Cortex of kidney (tissue), 1 donor: ENCODE measurements at places on chromosomes 5 and 9.

GRCh38 chr9:133258061-133259015, 16.7 kb downstream of the ABO start:
- DNase-seq, result no peak

- DNase-seq, result no peak
Measured at GRCh38 chr9:134811673-134812342, 68.8 kb upstream of the FCN2 start.

DNA sequence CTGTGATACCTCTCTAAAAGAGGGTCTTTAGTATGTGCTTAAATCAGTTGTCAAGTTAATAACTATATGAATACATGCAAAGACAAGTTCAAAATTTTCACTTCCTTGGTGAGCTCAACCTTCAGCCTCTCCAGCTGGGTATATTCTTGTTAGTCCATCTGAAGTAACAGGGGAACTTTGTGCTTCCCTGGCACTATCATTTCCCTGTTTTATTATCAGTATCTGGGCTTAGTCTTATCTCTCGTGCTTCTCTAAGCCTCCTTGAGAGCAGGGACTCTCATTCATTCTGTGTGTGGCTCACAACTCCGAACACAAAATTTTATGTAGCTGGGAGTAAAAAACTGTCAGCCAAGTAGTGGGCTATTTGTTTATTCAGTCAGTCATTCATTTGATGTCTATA, 175.9 kb upstream of the MAP3K1 start:
- DNase-seq, result no peak

DNA sequence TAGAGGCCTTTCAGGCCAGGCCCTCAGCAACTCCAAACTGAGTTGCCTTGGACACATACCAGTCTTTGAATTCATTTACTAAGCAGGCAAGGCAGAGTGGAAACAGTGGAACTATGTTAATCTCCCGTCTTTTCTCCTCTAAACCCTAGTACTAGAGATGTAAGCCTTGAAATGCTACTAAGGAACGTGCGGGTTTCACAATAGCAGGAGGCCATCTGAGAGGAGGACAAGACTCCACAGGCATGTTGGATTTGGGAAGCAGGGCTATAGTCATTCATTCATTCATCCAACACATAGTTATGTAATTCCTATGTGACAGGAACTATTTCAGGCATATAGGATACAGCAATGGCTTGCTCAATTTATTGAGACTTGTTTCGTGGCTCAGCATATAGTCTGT, 3.3 kb upstream of the OCLN start:
- no peak for DNase-seq

DNA sequence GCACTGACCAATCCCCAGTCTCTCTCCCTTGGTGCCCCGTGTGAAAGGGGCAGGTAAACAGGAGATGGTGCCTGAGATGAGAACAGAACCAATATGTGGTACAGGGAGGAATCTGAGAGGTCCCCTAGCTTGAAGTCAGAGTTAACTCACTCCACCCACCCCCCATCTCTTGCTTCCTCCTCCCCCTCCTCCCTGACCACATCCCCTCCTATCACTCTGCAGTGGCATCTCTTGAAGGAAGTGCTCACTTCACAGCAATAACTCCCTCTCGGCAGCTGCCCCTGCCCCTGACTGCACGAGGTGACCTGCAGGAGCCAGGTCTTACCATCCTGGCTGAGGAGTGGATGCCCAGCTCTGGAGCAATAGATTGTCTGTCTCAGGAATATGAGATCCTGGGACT, 224.0 kb downstream of the GAS1 start:
- DNase-seq, result no peak

GRCh38 chr9:114798780-114799427, 6.9 kb downstream of the TNFSF15 start:
- no peak for DNase-seq

DNA sequence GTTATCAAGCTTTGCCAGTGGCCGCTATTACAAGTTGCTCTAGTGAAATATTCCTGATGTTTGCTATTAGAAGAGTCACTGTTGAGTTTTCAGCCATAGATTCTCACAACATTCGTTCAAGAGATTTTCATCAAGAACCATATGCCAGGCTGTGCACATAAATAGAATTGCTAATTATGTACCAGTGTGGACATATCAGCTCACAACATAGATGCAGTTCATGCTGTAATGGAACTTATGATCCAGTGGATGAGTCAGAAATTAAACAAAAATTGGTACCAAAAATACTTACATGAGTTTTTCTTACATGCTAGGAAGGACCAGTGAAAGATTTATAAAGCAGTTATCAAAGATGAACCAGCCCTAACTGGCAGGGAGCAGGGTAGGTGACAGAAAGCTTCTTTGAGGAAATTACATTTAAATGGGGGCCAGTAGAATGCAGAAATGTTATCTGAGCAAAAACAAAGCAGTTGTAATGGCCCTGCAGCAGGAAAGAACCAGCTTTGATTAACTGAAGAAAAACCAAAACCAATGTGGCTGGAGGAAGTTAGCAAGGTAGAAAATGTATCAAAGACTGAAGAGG, 404.2 kb downstream of the DNAH5 start:
- DNase-seq, result no peak

- no peak for DNase-seq
Measured at GRCh38 chr5:136399527-136399926, 34.2 kb upstream of the TRPC7 start.

DNA sequence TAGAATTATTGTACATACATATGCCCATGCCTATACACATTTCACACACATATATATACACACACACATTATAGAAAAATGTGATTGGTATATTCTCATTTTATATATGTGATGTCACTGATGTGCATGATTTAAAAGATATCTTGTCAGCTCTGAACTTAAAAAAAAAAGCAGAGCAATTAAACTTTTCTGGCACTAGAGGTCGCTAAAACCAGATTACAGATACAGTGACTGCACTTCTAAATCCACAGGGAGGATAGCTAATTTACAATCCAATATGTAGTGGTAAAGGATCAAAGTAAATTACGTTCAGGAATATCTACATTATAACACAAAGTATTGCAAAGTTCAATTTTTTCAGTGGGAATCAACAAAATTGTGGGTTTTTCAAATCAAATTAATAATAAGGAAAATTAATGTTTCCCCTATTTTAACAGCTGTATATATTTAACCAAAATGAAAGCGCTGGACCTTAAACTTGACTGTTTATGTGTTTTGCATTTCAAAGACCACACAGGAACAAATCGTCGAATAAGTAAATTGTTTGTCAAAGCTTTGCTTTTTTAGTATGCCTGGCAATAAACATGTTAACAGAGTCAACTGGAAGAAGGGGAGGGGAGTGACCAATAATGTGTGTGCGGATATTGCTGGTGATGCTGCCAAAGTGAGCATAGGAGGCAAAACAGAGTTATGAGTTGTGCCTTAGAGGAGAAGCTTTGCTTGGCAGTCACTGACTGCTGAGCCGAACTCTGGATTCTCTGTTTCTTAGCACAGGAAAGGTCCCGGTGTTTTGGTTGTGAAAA, 1201.4 kb upstream of the C9orf72 start:
- DNase-seq, result no peak

DNA sequence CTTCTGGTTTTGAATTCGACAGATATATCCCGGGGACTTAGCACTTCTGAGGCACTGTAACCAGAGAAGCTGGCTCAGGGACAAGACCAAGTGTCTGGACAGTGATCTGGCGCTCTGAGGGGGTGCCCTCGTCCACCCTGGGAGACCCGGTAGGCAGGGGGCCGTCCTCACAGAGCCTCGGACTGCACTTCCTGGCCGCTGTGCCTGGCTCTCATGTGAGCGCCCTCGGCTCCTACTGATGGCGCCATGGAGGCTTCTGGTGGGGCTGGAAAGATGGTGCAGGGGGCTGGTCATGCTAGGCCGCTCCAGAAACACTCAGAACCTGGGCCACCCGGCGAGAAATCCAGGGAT, 18.8 kb upstream of the SLC6A3 start:
- no peak for DNase-seq

DNA sequence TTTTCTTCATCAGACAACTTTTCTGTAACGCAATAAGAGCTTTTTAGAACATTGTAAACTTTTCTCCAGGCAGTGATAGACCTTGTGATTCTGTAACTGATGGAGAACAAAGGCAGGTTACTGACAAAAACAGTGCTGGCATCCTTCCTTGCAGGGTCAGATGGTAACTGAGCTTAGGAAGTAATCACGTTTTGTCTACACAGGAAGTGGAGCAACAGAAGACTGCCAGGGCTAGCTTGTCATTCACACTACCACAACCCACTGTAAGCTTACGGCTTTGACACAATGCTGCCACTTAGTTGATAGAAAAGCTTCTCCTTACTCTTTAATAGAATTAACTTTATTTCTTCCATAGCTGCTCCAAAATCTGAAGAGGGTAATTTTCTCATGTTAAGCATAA, 46.8 kb downstream of the FBN2 start:
- no peak for DNase-seq

GRCh38 chr9:35928591-35929452, 19.5 kb downstream of the SPAAR start:
- no peak for DNase-seq

DNA sequence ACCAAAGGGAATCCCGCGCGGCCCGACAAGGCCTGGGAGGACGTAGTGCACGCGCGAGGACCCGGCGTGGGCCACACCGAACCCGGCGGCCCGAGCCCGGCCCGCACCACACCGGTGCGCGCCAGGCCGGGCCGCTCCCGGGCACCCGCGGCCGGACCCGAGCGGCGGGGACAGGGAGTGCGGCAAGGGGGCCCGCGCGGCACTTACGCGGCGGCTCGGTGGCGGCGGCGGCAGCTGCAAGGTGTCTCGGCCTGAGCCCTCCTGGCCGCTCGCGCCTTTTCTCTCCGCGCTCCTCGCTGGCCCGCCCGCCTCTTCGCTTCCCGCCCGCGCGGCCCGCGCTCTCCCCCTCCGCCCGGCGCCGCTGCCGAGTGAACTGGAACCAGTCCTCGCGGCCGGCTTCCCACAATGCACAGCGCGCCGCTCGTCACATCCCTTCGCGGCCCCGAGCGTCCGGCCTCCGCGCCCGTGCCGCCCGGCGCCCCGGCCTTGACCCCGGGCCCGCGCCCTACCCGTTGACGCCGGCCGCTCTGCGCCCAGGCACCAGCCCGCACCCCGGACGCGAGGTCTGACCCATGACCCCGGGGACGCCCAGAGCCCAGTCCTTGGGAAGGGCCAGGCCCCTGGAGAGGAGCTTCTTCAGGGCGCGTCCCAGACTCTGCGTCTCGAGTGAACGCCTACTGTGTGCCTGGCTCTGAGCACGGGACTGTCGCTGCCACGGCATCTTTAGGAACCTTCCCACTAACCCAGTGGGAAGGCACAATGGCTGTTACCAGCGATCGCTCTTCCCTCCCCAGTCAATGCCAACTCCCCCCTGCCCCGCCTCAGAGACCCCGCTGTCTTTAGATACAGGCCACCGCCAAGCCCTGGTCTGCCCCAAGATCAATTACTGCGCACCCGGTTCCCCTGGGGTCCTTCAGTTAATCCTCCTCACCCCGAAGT, at the start of gene MACROH2A1:
TSS of gene MACROH2A1 (minus strand) at position 377 of the 939 bp plus-strand sequence. CDS start 10,138 bp downstream, outside the sequence.
- DNase-seq, result no peak
